GM12878 (cell line): ENCODE measurements at places on chromosomes 16 and 17. TPM values are rescaled to one million over a fixed set of nuclear protein-coding genes. Genes with fewer than 3 reads are reported as not detected.

Gene IGFALS
- not detected in 2 replicates for total RNA-seq

DNA sequence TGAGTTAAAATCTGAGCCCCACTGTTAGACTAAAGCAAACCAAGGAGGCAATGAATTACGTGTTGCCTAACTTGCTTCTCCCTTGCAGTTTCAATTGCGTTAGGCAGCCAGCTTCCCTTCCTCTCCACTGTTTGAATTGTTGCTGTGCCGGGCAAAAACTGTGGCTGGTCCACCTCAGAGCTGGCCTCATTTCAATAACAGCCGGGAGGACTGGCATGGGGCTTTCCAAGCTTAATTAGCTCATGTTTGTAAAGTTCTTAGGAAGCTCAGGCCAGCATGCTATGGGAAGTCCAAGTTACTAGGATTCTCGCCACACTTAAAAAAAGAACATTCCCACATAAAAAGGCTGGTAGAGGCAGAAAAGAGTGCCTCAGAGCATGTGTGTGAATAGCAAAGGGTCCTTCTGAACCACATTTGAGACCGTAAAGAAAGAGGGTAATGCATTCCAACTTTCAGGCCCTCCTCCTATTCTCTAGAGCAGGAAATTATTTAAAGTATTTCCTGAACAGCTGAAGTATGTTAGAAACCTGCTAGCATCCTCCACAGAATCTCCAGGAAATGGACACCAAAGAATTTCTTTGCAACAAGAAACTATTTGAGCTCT is 79.0 kb upstream of the SMURF2 start:
- H3K27ac ChIP-seq, result no peak overlapping the region
- DNase-seq, result no peak
- no peaks in the 10 kb centered on the region for H3K4me1 ChIP-seq
- H3K27me3 ChIP-seq, result no peaks in the 10 kb centered on the region

Gene PAFAH1B1
- total RNA-seq, result 94.4 and 96.8 TPM in 2 replicates

Gene GPR139
- not detected in 2 replicates for total RNA-seq

DNA sequence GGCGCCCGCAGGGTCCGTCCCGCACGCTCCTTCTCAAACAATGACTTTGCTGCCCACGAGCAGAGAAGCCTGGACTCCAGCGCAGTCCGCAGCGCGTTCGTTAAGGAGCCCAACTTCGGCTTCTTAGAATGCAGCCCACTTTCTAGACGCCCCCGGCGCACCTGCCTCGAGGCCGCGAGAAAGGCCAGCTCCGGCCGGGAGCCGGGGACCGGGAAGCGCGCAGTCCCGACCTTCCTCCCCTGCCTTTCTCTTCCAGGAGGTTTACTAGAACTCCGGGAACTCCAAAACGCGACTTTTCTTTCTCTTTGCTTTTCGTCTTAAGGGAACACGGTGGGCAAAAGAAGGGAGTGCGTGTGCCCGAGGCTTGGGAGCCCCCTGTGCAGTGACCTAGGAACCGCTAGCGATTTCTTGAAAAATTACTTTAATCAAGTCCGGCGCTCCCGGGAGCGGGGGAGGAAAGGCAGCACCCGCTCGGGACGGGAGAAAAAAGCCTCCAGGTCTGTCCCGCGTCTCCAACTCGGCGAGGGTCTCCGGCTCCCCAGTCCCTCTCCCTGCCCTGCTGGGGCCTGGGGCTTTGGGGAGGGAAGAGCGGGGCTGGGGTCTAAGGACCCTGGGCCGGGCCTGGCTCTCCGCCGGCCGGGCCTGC is 2.6 kb downstream of the HNF1B start:
- DNase-seq, result no peak
- H3K4me3 ChIP-seq, result peak overlapping the region; percentile 61
- H3K36me3 ChIP-seq, result peaks cover 5% of the 10 kb centered on the region
- H3K27ac ChIP-seq, result no peak overlapping the region
